Stimulated activated CD4-positive, alpha-beta T cell treated with anti-CD3 and anti-CD28 coated beads, Interleukin-12 subunit alpha, Interleukin-12 subunit beta, amount 100 ng/mL, for 24 hours (primary cell): ENCODE measurements at places on chromosomes 12 and 14.

- no peak for DNase-seq
Observed at GRCh38 chr12:8080120-8080519, 2.0 kb upstream of the NECAP1 start.

- DNase-seq, result no peak
Observed at GRCh38 chr12:123763093-123763492, 992 bp downstream of the DNAH10 start.

GRCh38 chr12:69112616-69113015 lies 126.8 kb upstream of the CPSF6 start:
- DNase-seq, result no peak

DNA sequence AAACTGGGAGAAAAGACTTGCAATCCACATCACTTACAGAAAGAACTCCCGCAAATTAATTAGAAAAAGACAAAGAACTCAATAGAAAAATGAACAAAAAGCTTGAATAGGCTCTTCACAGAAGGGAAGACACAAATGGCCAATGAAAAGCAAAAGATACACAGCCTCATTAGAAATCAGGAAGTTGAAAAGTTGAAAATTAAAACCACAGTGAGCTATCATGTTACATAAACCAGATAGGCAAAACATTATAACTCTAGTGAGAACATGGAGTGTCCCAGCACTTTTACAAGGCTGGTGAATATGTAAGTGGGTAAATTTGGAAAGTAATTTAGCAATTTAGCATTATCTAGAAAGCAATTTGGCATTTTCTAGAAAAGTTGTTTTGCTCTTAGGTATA lies 158.4 kb upstream of the RASSF8 start:
- DNase-seq, result no peak

DNA sequence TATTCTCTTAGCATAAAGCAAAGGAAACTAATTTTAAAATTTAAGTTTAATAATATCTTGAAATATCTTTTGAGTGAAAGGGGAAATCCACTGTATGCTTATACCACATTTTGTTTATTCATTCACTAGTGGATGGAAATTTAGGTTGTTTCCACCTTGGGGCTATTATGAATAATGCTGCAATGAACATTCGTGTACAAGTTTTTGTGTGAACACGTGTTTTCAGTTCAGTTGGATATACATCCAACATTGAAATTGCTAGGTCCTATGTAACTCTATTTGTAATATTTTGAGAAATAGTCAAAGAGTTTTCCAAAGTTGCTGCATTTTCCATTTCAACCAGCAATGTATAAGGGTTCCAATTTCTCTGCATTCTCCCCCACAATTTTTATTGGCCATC lies 83.7 kb upstream of the ETV6 start:
- DNase-seq, result no peak

- DNase-seq, result no peak
Observed at GRCh38 chr12:46773586-46774321, 52.0 kb downstream of the SLC38A4 start.

GRCh38 chr12:107955966-107956643 lies 173.0 kb upstream of the WSCD2 start:
- no peak for DNase-seq

DNA sequence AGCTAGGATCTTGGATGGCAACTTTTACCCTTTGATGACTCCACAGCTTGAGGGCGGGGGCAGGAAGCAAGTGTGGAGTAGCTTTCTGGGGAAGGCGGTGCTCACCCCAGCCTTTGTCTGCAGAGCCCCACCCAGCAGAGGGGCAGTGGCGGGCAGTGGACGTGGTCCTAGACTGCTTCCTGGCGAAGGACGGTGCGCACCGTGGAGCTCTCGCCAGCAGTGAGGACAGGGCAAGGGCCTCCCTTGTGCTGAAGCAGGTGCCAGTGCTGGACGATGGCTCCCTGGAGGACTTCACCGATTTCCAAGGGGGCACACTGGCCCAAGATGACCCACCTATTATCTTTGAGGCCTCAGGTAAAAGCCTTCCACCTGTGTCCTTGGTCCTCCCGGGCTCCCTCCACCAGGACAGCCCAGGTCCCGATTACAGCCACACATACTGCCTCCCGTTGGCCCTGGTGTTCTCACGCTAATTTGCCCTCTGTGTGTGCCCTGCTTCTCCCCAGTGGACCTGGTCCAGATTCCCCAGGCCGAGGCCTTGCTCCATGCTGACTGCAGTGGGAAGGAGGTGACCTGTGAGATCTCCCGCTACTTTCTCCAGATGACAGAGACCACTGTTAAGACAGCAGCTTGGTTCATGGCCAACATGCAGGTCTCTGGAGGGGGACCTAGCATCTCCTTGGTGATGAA lies 1.2 kb downstream of the TAPBPL start:
- no peak for DNase-seq

GRCh38 chr12:6567112-6567670 lies 900 bp downstream of the NOP2 start:
- DNase-seq, result no peak

GRCh38 chr12:76444408-76444984 lies 96.3 kb upstream of the BBS10 start:
- no peak for DNase-seq
